T-helper 2 cell (primary cell): ENCODE measurements at places on chromosomes 13 and 19.

DNA sequence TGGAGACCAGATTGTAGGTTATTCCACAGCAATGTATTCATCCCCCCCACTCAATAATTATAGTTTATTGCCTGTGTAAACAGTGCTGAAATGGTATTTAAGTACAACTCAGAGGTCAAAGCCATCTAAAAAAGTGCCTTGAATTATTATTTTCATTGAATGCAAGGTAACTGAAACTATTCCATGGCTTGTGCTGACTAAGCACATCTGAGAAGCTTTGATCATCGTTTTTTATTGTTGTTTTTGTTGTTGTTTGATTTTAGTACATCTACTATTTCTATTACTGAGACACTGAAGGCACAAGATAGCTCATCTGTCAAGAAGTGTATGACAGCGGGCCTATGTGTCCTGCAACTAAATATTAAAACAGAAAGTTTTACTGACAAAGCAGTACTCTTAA is 308.0 kb downstream of the OXGR1 start:
- no peak for DNase-seq

- no peak for DNase-seq
Observed at GRCh38 chr19:37007587-37008220, 70.5 kb upstream of the ZNF420 start.

- DNase-seq: peak; percentile 26
Observed at GRCh38 chr13:32426990-32427851, 709 bp downstream of the N4BP2L1 start.

- no peak for DNase-seq
Observed at GRCh38 chr13:76229281-76229680, 593.2 kb downstream of the LMO7 start.

- DNase-seq: no peak
Observed at GRCh38 chr19:10678813-10679212, 22.4 kb upstream of the QTRT1 start.

- DNase-seq: no peak
Observed at GRCh38 chr19:42345191-42345812, 19.9 kb downstream of the MEGF8 start.

GRCh38 chr13:90835826-90836225 is 511.7 kb upstream of the MIR17HG start:
- DNase-seq: no peak

DNA sequence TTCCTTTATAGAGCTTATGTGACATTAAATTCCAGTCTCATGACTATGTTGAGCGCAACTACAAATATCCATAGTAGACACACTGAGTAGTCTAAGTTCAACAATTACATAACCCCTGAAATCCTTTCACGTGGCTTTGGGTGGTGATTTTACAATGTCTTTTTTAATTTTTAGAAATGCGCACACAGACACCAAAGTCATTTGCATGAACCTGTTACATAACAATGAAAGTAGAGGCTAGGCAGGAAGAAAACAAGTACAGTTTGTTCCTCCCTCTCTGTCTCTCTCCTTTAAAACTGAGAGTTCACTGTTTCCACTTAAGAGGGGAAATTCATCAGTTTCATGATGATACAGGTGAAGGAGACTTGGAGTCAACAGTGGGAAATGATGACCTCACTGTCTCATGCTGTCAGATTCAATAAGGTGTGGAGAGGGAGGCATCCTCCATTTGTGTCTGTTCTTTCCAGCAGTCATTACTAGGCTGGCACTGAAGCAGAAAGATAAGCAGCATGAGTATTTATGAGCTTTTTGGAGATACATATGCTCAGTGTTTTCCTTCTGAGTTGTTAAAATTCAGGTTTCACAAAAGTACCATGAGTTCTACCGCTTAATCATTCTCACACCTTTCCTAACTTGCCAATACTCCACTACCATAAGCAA is 201.8 kb downstream of the LHFPL6 start:
- no peak for DNase-seq

GRCh38 chr19:13839938-13840304 is 37.0 kb upstream of the NANOS3 start:
- DNase-seq: no peak

- DNase-seq: no peak
Observed at GRCh38 chr13:41502673-41503072, 45.3 kb downstream of the RGCC start.

- DNase-seq: no peak
Observed at GRCh38 chr13:106382534-106382933, 152.9 kb downstream of the EFNB2 start.

DNA sequence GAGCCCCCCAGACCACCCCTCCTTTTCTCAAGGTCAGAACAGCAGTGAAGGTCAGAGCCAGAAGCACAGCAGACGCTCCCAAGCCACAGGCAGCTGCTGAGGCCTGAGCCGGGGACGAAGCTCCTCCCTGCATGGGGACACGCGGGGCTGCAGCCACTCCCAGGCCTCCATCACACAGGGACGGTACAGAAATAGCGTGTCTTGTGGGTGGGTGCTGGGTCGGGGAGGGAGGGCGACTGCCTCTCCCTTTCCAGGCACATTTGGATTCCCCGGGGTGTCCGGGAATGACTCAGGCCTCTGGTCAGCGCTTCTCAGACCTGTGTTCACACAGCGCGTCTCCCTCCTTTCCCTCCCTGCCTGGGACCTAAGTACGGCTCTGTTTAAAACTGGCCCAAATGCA is 33.2 kb downstream of the RASA3 start:
- DNase-seq: peak; percentile 7

- no peak for DNase-seq
Observed at GRCh38 chr13:27194895-27195764, 23.5 kb upstream of the USP12 start.

- no peak for DNase-seq
Observed at GRCh38 chr19:31099515-31100205, 249.6 kb downstream of the TSHZ3 start.

- DNase-seq: no peak
Observed at GRCh38 chr13:42561752-42562467, 12.0 kb upstream of the TNFSF11 start.

GRCh38 chr13:39302820-39303219 is 264.6 kb downstream of the NHLRC3 start:
- DNase-seq: no peak

- no peak for DNase-seq
Observed at GRCh38 chr13:32159137-32159869, 127.7 kb downstream of the FRY start.

- DNase-seq: peak; percentile 88
Observed at GRCh38 chr13:39038569-39039030, 344 bp downstream of the NHLRC3 start.

DNA sequence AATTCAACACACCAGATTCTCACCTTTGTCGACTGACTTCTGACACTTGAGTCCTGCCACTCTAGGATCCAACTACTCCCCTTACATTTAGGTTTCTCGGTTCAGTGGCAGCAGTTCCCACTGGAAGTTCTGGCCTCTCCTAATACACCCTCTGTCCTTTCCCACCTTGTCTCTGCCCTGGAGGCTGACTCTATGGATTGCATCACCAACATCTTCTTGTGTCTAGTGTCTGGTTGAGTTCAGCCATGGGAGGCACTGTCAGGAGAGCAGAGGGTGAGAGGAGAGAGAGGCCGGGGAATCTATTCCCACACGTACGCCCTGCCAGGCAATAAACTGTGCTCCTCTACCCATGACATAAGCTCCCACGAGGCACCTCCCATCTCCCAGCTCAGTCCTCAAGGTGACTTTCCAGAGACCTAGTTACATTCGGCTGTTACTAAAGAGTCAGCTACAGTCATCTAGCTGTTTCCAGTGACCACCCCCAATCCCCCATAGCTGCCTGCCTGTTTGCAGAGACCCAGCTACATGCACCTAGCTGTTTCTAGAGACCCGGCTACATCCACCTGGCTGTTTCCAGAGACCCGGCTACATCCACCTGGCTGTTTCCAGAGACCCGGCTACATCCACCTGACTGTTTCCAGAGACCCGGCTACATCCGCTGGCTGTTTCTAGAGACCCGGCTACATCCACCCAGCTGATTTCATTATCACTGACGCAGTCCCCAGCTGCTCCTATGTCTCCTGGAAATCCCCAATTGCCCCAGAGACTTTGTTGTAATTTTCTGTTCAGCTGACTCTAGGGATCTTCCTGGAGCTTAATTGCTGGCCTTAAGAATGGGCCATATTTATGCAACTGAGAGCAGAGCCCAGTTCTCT is 8.1 kb upstream of the LILRB4 start:
- no peak for DNase-seq

DNA sequence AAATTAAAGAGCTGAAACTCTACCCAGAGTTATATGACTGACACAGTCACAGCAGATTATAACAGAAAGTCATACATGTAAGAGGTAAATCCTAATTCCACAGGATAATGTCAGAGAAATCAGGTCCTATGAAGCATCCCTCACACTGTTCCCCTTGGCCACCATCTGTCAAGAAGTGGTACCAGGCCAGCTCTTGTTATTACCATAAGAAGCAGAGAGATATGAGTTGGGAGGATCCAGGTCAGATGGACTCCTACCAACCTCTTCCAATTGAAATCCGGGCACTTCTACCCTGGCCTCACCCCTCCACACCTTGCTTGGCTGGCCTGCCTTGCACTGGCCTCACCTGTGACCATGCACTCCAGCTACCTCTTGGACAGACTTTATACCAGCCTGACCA is 353.2 kb downstream of the DNAJC15 start:
- no peak for DNase-seq

DNA sequence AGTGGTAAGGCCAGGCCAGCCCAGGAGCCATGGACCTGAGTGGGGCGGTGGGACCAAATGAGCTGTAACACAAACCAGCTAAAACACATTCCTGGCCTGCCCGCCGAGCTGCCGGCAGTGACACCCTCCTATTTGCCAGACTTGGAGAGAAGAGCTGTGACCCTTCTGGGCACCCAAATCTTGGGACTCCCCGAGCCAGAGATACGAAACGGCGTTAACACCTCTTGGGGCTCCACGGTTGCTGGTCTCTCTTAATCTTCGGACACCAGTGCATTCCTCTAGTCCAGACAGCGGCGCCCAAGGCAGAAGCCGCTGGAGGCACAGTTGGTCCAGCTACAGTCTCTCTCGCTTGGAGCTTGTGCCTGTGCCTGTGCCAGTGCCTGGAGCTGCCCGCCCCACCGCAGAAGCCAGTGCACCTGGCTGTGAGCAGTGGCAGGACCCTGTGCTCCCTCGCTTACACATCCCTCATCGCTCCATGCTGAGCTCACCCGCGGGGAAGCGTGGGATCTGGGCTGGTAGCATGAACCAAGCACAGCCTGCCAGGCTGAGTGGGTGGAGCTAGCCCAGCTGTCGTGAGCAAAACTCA is 147.2 kb upstream of the KLHL1 start:
- no peak for DNase-seq

- DNase-seq: no peak
Observed at GRCh38 chr13:29893438-29893837, 43.0 kb upstream of the UBL3 start.

DNA sequence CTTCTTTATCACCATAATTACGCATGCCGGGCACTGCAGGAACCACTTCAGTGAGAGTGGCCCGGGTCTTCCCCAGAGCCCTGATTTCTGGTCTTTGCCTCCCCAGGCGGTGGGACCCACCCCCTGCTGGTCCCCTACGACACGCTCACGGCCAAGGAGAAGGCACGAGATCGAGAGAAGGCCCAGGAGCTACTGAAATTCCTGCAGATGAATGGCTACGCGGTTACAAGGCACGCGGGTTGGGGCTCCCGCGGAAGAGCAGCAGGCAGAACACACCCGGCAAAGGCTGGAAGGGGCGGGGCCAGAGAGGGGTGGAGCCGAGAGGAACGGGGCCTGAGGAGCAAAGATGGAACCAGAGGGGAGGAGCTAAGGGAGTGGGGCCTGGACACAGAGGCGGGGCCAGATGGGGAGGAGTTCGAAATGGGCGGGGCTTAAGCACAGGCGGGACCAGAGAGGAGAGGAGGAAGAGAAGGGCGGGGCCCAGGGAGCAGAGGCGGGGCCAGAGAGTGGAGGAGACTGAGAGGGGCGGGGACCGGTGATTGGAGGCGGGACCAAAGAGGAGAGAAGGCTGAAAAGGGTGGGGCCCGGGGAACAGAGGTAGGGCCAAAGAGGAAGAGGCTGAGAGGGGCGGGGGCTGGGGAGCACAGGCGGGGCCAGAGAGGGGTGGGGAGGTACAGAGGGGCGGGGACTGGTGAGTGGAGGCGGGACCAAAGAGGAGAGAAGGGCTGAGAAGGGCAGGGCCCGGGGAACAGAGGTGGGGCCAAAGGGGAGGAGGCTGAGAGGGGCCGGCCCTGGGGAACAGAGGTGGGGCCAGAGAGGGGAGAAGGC is 73.4 kb downstream of the RYR1 start:
- peak; percentile 95 for DNase-seq

DNA sequence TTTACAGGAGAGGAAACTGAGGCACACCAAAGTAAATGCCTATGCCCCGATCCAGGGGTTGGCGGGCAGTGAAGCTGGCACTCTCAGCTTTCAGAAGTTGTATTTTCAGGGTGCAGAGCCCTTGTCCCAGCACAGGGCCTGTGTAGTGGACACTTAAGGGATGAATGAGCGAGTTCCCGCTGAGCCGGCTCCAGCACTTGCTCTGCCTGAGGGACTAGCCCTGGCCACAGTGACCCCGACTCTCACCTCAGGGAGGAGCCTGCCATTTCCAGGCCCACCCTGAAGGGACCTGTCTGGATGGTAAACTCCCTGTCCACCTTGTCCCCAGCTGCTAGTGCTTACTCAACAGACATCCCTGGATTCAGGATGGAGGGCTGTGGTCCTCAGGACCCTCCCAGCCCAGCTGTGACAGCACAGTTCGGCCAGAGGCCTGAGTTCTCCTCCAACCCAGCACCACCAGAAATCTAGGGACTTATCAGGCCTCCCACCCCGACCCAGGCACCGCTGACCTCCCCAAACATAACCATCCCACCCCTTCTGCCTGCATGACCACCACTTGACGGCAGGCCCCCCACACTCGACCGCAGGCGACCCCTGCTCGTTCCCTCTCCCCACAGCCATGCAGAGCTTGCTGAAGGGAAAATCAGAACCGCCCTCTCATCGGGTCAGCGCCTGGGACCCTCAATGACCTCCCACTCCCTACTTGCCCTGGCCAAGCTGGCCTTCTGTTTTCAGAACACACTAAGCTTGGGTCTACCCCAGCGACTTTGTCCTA is 8.4 kb downstream of the PPP6R1 start:
- no peak for DNase-seq
